GM04503 (cell line): ENCODE measurements at places on chromosomes 11 and 22.

DNA sequence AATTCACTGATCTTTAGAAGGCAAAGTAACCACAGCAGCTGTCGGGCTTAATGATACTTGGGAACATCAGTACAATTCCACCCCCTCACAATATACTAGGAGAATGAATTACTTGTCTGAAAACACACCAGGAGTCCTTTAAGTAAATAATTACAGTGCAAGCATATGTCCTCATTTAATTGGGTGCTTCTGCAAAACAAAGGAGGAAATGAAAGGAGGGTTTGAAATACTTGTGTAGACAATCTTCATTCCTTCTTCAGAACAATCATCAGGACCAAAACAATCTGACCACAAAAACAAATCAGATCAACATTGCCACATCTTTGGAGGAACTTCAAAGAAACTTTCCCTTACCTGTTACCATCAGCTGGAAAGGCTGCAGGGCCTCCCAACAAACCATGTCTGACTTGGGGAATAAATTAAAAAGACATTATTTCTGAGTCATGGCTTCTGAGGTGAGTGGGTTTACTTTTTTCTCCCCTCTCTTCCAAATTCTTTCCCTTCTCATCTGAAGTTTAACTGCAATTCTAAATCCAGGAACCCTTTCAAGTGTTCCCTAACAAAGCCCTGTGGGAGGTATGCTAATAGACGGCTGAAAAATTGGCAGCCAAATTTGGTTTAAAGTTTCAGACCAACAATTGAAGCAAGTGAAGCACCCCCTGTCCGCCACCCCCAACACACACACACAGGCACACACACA is 12.5 kb upstream of the CCDC117 start:
- no peak for DNase-seq

DNA sequence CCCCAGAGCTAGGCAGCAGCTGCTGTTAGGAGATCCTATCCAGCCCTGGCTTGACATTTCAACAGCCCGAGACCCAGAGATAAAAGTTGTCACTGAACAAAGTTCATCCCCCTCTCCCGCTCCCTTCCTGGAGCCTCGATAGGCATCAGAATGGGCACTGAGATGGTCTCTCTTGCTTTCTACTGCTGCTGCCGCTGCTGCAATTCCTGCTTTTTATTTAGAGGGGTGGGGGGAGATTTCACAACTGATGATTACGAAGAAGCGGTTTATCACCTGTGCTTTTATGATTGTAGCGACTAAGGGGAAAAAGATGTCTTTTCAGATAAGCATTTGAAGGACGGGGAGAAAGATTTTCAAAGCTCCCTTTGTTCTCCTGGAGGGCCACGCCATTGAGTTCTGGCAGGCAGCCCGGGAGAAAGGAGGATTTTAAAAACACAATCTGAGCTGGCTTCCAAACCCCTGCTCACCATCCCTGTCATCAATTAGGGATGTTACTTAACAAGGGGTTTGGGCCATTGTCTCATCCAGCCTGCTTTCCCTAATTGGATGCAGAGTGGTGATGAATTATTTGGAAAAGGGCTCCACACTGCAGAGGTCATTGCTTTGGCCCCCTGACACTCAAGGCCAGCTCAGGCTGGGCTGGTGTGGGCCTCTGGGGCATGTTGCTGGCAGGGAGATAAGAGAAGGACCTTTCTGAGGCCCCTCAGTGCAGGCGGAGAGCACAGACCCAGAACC is 344.7 kb downstream of the BUD13 start:
- no peak for DNase-seq

GRCh38 chr11:113664069-113664980 is 41.8 kb downstream of the TMPRSS5 start:
- peak; percentile 31 for DNase-seq

DNA sequence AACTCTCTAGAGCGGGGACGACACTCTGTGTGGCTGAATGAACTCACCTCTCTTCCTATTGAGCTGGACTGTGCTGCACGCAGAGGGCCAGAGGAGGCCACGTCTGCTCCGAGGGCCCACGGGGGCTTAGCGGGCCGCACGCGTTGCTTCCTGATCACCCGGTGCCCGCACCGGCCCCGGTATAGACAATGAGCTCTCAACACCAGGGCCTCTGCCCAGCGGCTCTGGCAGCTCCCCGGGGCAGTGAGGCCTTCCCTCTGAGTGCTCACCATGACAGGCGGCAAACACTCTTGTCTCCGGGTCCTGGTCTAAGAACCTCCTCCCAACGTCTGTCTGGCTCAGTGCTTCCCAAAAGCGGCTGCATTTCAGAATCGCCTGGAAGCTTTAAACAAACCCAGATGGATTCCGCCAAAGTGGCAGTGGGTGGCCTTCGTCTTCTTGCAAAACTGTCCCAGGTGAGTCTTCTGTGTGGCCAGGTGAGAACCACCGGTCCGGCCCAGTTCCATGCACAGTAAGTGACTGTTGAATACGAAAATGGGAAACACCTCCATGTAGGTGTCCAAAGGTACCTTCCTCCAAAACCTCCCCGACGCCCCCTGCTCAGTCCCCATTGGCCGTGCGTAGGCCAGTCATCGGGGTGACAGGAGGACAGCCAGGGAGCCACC is 47.8 kb upstream of the CCND1 start:
- DNase-seq: no peak

DNA sequence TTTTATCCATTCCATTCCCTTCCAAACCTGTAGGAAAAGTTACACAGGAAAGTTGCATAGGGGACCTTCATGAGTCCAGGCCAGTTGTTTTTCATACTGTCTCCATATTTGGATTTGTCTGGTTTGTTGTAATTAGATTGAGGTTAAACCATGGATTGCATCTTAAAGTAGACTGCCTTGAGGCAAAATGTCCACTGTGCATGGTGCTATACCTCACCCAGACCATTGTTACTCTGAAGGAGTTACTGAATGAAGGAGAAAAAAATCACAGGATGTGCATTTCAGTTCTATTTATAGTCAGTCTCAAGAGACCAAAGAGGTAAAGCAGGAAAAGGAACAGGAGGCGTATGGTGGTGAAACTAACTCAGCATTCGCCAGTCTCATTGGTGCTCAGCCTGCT is 29.6 kb upstream of the L3MBTL2 start:
- DNase-seq: no peak

DNA sequence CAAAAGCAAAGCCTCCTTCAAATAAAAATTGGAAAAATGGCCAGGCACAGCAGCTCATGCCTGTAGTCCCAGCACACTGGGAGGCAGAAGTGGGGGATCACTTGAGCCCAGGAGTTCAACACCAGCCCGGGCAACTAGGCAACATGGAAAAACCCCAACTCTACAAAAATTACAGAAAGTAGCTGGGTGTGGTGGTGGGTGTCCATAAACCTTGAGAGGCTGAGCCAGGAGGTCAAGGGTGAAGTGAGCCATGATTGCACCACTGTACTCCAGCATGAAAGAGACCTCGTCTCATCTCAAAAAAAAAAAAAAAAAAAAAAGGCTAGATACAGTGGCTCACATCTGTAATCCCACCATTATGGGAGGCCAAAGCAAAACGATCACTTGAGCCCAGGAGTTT is 22.3 kb downstream of the DDX6 start:
- no peak for DNase-seq

- DNase-seq: no peak
Measured at GRCh38 chr22:35148866-35149548, 83.0 kb downstream of the ISX start.

GRCh38 chr11:35943713-35944502 is at the start of gene LDLRAD3:
Gene LDLRAD3 (plus strand): TSS chr11:35944062. CDS start chr11:35944099, 37 bp downstream.
- DNase-seq: peak; percentile 28

DNA sequence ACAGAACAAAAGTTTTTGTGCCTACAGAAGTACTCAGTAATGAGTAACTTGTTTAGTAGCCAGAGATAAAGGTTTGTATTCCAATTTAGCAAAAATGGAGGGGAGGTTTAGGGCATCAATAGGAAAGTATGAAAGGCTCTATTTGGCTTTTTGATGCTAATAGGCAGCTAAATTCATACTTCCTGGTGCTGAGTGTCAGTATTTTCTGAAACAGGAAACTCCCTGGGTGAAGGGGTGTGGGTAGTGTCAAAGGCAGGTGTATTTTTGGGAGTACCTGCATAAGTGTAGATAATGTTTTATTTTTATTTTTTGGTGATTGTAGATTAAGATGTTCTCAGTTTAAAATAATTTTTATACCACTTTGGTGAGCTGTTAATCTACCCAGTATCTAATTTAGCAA is 29.3 kb upstream of the MMP7 start:
- no peak for DNase-seq

DNA sequence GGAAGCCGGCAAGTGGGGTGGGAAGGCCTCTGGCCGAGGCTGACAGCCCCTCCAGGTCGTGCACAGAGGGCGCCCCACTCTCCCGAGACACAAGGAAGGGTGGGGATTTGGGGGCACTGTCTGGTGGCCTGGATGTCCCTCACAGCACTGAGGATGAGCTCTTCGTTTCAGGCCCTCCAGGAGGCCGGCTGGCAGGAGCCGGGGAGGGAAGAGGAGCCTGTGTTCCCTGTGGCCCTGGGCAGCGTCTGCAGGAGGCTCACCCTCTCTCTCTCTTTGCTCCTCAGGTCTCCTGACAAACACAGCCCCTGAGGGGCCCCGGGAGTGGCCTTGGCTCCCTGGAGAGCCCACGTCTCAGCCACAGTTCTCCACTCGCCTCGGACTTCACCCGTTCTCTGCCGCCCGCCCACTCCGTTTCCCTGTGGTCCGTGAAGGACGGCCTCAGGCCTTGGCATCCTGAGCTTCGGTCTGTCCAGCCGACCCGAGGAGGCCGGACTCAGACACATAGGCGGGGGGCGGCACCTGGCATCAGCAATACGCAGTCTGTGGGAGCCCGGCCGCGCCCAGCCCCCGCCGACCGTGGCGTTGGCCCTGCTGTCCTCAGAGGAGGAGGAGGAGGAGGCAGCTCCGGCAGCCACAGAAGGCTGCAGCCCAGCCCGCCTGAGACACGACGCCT is 1078.0 kb downstream of the BRD1 start:
- DNase-seq: no peak

DNA sequence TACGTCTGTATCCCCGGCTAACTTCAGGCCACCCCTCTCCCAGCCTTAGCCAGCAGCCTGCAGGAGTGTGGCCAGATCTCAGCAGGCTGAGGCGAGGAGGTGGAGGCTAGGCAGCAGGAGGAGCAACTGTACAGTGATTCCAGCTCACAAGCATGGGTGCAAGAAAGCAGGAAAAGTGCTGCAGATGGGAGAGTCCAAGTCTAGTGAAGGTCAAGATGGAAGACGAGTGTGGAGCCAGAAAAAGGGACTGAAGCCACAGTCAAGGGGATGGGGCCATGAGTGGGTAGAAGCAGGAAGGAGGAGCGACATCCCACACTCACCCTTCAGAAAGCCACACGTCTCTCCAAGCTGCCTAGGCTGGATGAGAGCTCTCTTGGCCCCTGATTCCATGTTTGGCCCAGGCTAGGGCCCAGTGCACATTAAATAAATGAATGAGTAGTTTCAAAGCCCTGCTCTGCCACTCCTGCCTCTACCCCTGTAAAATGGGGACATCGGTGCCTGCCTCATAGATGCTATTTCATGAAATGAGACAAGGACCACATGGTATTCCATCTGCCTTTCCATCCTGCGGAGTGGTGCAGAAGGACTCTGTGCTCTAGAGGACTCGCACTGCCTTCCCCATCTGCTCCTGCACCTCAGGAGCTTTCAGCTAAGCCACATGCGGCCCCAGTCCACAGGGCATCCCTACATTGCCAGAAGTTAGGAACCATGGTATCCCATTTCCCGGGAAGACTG is 2.9 kb downstream of the YDJC start:
- DNase-seq: no peak
